ENCODE measurements at places on chromosomes 11 and 22.

- DNase-seq = no peak
Observed at GRCh38 chr11:90705661-90706060, 482.8 kb upstream of the CHORDC1 start.

DNA sequence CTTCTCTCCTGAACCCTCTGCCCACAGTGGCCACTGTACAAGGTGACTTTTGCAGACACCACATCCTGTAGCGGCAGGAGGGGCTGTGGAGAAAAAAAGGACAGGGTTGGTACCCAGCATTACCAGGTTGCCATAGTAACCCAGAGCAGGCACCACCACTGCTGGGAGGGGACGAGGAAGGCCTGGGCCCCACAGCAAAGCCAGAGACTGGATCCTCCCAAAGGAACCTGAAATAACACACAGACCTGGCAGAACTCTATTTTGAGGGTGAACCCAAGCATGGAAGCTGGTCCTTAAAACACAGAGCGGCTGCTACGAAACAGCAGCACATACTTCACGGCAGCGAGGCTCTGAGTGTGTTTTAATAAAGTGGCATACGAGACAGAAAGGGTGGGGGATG is 380.6 kb downstream of the CTTN start:
- no peak for DNase-seq

GRCh38 chr11:15714641-15715399 is 600.1 kb downstream of the INSC start:
- DNase-seq = no peak

DNA sequence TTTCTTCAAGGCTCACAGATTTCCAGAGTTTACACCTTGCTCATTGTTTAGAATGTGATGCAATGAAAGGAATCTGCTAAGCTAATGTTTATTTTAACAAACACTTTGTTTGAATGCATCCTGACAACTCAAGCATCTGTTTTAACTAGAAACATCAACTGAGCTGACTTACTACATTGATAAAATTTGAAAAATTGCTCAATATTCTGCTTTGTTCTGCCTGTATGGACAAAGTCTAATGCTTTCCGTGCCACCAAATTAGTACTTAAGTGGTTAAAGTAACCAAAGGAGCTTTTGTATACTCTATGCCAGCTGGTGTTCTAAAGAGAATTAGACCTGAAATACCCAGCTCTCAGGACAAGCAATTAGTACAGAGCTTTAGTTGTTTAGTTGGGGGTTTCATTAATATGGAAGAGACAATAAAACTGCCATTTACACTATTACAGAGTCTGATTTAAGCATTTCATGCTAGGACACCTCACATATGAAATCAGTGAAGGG is 105.2 kb downstream of the MAML2 start:
- DNase-seq = no peak

GRCh38 chr11:122394313-122394712 is 261.2 kb upstream of the UBASH3B start:
- DNase-seq = no peak

DNA sequence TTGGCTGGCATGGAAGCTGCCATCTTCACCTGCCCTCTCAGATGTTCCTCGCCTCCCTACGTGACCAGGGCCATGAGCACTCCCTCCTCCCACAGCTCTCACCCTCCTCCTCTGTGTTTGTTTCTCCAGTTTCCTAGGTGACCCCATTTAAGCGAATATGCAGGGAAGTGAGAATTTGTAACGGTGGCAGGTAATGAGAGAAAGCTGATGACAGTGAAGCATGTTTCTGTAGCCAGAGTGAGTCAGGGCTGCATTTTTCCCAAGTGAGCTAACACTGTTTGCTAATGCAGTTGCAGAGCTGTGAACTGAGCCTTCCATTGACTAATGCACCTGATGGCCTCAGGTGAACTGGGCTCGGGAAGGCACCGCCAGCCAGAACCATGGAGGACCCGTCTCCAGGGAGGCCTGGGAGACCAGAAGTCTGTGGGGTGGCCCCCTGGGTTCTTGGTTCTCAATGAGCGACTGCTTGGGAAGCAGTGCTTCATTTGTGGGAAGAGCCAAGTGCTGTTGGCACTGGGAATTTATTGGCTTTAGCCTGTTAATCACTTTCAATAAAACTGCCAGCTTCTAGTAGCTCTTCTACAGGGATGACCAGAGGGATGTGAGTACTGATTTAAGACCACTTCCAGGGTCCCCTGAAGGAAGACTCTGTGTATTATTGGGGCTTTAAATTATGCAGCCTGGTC is 64.5 kb downstream of the BARX2 start:
- DNase-seq = no peak

DNA sequence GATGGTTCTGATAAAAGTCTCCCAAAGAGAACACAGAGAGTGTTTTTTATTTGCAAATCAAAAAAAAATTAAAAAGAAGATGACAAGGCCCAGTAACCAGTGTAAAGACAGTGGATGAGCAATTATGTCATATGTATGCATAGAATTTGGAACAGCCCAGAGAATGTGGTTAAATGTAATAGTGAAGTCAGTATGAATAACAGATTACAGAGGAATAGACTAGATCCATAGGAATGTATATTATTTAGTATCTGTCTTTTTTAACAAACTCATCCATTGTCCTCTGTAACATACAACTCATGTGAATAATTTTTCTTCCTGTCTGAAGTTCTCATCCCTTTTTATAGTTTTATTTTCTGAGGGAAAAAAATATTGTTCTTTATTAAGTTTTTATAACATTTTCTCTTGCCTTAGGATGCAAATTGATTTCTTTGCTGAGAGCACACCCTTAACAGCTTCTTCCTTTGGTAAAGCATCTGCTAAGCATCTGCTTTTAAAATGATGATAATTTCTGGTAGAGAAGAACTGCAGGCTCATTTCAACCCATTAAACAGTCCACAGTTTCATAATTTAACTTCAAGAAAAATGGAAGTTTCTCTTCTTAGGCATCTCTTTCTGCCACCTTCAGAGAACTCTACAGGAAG is 266.5 kb upstream of the MTNR1B start:
- no peak for DNase-seq

GRCh38 chr11:101096036-101096704 is 33.4 kb downstream of the PGR start:
- DNase-seq = no peak

DNA sequence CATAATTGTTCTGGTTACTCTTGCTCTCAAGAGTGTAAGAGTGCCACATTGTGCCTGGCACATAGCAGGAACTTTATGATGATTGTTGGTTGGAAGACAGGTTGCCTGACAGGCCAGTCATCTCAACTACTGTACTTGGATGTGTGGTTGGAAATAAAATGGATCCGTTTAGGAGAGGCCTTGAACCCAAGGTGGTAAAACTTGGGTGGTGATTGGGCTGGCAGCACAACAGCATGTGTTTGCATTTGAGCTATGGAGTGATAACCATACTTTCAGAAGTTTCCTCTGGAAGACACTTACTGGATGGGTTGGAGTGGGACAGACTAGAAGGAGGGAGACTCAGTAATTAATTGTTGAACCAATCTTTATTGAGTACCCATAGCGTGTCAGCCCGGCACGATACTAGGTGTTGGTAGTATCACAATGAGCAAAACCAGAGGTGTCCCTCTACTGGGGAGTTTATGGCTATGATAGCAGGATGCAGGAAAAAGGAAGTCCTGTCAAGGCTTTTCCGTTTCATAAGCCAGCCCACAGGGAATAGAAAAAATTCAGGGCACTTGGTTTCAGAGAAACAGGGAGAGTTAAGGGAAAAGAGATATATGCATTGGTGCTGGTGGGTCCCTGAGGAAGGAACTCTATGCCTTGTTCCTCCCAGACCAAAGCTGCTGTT is 3.1 kb upstream of the TMEM109 start:
- DNase-seq = no peak

GRCh38 chr11:95252586-95252985 is 21.6 kb upstream of the SESN3 start:
- DNase-seq = no peak

DNA sequence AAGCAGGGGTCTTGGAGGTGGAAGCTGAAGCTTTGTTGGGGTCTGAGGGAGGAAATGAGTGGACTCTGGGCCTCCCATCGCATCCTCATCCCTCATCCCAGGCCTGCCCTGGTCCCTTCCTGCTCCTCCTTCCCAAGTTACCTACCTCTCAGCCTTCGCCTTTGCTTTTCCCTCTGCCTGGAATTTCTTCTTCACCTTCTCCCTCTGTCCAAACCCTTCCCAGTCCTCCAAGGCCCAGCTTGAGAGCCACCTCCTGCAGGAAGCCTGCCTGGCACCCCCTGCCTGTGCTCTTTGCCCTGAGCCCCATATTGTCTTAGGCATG is 2.1 kb upstream of the NUDT8 start:
- no peak for DNase-seq

DNA sequence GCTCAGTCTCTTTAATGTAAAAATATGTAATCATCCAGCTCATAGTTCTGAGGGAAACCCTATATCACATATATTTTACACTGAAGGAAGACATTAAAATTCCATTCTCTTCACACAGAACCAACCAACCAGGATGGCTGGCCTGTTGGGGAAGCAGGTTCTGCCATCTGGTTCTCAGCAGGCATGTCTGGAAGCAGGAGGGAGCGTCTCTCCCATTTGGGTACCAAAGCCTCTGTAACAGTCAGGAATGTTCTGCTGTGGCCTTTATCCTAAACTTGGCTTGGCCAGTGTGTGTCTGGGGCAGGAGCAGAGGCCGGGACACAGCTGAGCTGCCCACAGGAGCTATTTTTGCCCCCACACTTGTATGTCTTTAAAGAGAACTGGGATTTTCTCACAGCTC is 29.2 kb downstream of the SGSM3 start:
- DNase-seq = no peak

- no peak for DNase-seq
Observed at GRCh38 chr11:100939571-100939970, 190.0 kb downstream of the PGR start.

DNA sequence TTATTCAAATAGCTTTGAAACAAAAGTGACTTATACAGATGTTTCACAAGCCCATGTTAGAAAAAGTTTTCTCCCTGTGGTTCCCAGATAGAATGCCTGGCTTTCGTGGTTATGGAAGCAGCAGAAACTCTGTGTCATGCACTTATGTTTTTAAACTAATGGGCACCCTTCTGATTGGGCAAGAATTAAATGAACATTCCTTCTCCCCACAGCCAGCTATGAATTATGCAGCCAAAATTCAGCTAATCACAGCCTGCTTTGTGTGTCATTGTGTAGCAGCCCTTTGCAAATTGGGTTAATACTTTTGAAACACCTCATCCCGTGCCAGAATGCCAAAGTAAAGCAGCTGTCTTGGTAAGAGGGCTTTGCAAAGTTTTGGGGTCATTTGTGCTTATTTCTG is 46.9 kb downstream of the PANX1 start:
- no peak for DNase-seq

GRCh38 chr11:113103932-113104690 is 142.9 kb downstream of the NCAM1 start:
- DNase-seq = no peak

- DNase-seq = no peak
Observed at GRCh38 chr11:2517016-2517385, 72.2 kb downstream of the KCNQ1 start.

GRCh38 chr22:27240298-27241075 is 561.1 kb downstream of the MN1 start:
- no peak for DNase-seq

GRCh38 chr11:128269466-128269865 is 317.9 kb downstream of the ETS1 start:
- DNase-seq = no peak

GRCh38 chr22:50269970-50270665 is at the start of gene MAPK11:
MAPK11 (minus strand) TSS chr22:50270380; CDS start chr22:50270292, 88 bp downstream.
- DNase-seq = no peak

DNA sequence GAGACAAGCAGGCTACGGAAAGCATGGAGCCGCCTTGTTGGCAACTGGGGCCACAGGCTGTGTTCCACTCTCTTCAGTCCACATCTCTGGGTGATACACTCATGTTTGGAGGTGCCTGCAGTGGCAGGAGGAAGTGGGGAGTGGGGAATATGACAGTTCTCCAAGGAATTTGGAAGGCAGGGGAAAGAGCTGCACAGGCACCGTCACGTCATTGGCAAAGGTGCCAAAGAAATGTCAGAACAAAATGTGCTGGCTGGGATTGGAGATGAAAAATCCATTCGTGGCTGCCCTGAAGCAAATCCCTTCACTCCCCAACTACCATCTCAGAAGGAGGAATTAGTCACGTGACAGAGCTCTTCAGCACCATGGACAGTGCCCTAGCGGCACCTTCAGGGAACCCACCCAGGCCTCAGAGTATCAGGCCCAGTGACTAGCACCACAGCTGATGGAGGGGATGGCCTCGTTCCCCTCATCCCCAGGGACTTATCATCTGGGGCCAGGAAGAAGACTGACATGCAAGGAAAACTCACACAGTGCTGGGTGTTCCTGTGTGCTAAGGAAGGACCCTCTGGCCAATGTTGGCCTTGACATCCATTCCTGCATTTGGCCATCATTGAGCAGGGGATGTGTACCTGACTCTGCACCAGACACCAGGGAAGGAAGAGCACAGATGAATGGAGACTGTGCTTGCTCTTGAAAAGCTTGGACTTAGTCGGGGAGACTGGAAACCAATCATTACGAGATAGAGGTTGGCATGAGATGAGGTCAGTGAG is 48.5 kb upstream of the PRDM11 start:
- DNase-seq = peak; percentile 39

GRCh38 chr22:49975543-49976389 is 15.2 kb downstream of the PIM3 start:
- DNase-seq = no peak

DNA sequence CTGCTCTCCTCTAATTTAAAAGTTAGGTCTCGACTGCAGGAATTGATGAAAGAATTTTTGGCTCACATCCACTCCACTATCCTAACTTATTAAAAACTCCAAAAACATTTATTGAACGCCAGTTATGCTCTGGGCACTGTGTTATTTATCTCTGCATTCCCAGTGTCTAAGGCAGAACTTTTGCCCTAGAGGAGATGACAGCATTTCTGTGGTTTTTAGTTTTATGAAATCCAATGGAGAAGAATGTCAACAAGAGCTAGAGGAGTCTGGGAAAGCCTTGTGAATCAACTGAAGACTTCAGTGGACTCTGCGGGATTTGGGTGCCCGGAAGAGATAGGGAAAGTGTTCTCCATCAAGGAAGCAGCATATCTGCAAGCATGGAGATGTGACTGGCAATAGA is 217.0 kb upstream of the PGR start:
- no peak for DNase-seq

GRCh38 chr11:117223741-117224689 is 7.9 kb downstream of the PCSK7 start:
- DNase-seq = no peak

GRCh38 chr22:17633217-17633997 is 4.9 kb upstream of the ATP6V1E1 start:
- no peak for DNase-seq

- no peak for DNase-seq
Observed at GRCh38 chr11:82003671-82004515, 729.8 kb downstream of the FAM181B start.

Data from HuH-7 (cell line).